ENCODE measurements at places on chromosomes 6 and 20.

GRCh38 chr6:63543001-63543400 is 29.3 kb upstream of the LOC128125822 start:
- no peak for DNase-seq

DNA sequence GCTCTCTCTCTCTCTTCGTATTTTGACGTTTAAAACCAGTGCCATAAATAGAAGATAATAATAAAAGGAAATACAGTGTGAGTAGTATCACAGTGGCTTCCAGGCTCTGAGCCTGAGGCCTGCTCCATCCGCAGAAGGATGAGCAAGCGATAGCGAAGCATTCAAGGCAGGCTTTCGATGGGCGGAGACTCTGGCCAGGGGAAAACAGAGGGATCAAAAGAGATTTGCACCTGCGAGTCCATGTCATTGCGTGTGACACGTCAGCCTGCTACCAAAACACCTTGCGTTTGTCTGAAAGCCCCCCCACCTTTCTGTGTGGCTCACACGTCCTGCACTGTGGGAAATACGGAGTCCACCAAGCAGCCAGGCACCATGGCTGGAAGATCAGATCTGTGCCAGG is 377.3 kb upstream of the SULF2 start:
- no peak for DNase-seq

DNA sequence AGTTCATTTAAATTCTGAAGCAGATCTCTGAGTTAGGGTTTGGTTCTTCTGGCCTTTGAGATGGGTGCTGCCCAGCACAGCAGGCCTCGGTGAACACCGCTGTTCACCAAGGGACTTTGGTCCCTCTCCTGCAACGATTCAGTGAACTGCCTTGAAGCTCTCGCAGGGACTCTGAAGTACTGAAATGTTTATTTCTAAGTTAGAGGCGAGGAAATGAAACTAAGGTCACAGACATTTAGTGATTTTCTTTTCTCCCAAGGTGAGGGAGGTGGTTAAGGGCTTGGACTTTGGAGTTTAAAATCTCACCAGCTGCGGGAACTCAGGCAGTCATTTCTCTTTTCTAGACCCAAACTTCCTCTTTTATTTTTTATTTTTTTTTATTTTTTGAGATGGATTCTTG is 26.2 kb downstream of the E2F3 start:
- no peak for DNase-seq

DNA sequence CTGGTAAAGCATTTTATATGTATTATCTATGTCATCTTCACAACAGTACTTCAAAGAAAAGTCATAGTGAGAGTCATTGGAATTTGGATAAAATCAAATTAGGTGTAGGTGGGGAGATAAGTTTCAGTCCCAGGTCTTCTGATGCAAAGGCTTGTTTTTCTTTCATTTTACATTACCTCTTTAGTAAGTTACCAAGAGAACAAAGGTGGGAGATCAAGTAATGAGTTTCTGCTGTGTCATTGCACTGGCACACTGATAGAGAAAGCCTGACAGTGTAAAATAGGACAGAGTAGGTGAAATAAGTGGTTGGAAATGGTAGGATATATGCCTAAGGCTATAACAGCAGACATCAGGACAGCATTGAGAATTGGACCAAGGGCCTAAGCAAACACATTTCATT is 250.4 kb downstream of the NKAIN2 start:
- no peak for DNase-seq
